ENCODE measurements at places on chromosomes 5 and 9. TPM values are rescaled to one million over a fixed set of nuclear protein-coding genes. Genes with fewer than 3 reads are reported as not detected.

The HACD4 gene
- total RNA-seq: 3.3 TPM

The STK32A gene
- 2.0 TPM for total RNA-seq

The KLHL3 gene
- 4.9 TPM for total RNA-seq

GRCh38 chr5:150300496-150301169 is 2.1 kb downstream of the ARSI start:
- no peaks in the 10 kb centered on the region for H3K27me3 ChIP-seq
- H3K27ac ChIP-seq: no peak overlapping the region
- H3K36me3 ChIP-seq: no peaks in the 10 kb centered on the region
- DNase-seq: no peak

DNA sequence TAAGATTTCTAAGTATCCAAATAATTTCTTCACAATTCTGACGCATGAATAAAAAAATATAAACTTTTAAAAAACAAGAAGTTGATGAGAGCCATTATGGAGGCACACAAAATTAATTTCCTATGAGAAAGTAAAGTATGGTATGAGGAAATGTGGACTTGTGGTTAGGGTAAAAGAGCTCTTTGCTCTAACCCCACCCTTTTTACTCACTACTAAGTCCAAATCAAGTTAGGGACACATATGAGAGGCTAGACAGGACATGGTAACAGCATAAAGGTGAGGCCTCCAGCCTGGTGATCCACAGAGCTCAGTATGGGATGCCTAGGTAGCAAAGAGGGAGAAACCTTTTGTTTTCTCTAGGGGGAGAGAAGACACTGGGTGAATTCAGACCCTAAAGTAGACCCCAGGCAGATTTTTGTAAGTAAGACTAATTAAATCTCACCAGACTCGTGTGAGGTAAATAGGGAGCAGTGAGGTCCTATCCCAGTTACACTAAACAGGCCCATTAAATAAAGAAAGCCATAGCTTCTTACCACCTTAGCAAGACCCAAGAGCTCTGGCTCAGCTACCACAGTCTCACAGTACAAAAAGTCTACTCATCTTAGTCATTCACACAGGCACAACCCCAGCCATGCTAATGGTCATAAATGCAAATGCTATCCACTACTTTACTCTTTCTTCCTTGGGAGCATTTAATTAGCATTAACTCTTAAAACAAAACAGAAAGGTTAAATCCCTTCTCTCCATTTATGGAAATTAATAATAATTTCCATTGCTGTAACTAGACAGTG is 42.6 kb downstream of the MLLT3 start:
- peak overlapping the region; percentile 61 for H3K27ac ChIP-seq
- no peaks in the 10 kb centered on the region for H3K36me3 ChIP-seq
- DNase-seq: no peak

- H3K27ac ChIP-seq: peak overlapping the region; percentile 39
- H3K4me3 ChIP-seq: no peak overlapping the region
- no peaks in the 10 kb centered on the region for H3K36me3 ChIP-seq
Measured at GRCh38 chr5:55634866-55635265, 77.3 kb downstream of the SLC38A9 start.

GRCh38 chr5:116076496-116076895 is 8.3 kb upstream of the COMMD10 start:
- H3K27ac ChIP-seq: no peak overlapping the region
- H3K27me3 ChIP-seq: no peaks in the 10 kb centered on the region
- DNase-seq: no peak

DNA sequence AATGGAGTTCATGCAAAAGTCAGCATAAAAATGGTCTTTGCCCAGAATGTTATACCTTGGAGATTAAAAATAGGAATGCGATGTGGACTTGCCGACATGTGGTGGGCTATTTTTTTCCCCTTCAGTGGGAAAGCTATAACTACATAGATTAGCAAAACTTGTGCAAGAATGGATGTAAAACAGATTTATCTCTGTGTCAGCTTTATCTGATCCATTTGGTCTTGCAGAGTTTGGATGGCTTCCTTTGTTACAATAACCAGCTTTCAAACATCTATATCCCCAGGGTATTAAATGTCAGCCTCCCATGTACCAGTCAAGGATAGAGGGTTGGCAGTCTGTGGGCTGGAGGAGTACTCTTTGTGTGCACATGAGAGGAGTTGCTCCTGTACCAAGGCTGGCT is 284.9 kb downstream of the TMEM38B start:
- no peaks in the 10 kb centered on the region for H3K4me1 ChIP-seq
- H3K27me3 ChIP-seq: no peaks in the 10 kb centered on the region
- no peak for DNase-seq
- no peaks in the 10 kb centered on the region for H3K36me3 ChIP-seq
- H3K4me3 ChIP-seq: no peak overlapping the region
